ENCODE measurements at places on chromosomes 3 and 15.

GRCh38 chr15:101152914-101153313 is 98.9 kb downstream of the CHSY1 start:
- no peak for DNase-seq

- no peak for DNase-seq
These were observed 188.8 kb downstream of the TAFA4 start for GRCh38 chr3:68743521-68743920.

DNA sequence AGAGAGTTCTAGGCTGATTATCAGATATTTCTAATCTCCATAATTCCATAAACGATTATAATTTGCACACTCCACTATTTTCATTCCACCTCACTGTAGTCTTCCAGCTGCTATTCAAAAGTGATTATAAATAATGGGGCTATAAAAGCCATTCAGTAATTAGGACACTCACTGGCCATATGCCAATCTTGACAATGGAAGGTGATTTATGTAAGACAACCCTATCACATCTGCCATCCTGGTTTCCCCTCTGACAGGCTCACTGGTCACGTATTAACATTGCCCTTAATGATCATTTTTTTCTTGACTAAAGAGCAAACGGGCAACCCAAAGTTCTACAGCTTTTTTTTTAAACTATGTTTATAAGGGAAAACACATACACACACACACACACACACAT is 402.4 kb downstream of the MAGI1 start:
- no peak for DNase-seq

DNA sequence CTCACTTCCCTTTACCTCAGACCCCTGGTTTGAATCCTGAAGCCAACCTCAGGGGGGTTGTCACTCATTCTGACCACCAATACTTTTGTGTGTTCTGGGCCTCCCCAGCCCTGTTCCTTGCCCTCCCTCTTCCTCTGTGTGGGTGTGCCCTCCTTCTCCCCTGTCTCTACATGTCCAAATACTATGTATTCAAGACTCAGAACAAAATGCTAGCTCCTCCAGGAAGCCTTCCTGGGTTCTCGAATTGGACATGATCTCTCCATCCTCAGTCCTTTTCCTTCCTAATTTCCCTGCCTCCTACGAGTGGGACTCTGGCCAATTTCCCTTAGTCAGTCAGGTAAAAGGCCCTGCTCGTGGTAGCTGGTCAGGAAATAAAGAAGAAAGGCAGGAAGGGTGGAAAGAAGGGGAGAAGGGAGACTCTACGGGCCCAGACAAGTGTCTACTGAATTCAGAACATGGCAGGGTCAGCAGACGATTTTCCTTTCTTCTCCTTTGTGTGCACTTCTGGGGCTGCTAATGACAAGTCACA is 79.7 kb downstream of the BDH1 start:
- DNase-seq: no peak

- no peak for DNase-seq
These were observed 33.9 kb downstream of the GAP43 start for GRCh38 chr3:115657168-115657567.

DNA sequence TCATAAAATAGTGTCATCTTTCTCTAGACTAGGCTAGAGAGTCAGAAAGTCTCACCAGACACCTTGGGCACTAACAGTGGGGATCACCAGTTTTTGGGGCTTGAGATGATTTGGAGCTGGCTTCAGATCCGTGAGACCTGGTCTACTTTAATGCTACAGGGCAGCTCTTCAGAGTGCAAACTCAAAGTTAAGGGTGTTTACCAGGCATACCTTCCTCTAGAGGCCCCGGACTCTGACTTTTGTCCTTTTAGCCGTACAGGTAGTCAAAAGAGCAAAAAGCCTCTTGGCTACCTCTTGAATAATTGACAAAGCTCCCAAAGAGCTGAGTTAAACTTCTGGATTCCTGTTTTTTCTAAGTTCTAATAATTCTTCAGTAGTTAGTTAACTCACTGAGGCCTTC is 41.4 kb upstream of the CCR4 start:
- no peak for DNase-seq

- peak; percentile 35 for DNase-seq
These were observed 2.1 kb downstream of the TLE3 start for GRCh38 chr15:70095408-70096214.

GRCh38 chr15:79171320-79172031 is 80.9 kb upstream of the RASGRF1 start:
- no peak for DNase-seq

DNA sequence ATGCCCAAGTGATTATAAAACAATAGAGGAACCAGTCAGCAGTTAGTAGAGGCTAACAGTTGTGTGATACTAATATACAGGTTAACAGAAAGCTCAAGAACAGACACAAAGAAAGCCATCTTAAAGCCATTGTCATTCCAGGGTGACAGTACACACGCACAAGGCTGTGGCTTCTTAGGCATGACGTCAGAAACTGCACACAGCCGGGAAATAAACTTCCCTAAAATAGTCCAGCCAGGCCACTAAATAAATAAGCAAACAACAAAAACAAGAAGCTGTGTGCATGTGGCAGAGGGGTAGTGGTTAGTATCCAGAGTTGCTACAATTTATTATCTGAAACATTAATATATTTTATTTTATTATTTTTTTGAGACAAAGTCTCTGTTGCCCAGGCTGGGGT is 49.8 kb downstream of the PPCDC start:
- DNase-seq: no peak

DNA sequence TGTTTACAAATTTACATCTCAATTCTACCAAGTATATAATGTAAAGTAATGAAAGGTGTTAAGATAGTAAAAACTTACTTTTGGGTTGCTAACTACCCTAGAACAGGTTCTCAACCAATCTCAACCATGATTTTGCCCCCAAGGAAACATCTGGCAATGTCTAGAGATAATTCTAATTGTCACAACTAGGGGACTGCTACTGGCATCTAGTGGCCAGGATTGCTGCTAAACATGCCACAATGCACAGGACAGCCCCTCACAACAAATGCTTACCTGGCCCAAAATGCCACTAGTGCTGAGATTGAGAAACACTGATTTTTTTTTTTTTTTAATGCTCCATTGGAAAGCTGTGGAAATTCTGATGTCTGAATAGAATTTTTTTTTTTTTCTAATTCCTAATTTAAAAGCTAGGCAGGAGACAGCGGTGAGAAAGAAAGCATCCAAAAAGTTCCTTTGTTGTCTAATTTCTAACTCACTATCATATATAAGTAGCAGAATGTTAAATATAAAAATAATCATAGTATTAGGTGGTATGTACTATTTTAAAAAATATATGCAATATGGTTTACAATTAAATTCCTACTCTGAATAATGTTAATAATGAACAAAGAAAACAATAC is 81.5 kb downstream of the TJP1 start:
- no peak for DNase-seq

- DNase-seq: no peak
These were observed 158.1 kb downstream of the PTPRG start for GRCh38 chr3:61719278-61719977.

GRCh38 chr15:25245801-25246622 is 192.8 kb downstream of the UBE3A start:
- no peak for DNase-seq

GRCh38 chr3:13120928-13121552 is 47.8 kb upstream of the IQSEC1 start:
- DNase-seq: no peak

GRCh38 chr3:99967796-99968195 is 146.5 kb downstream of the FILIP1L start:
- DNase-seq: no peak

GRCh38 chr3:139430493-139430892 is 41.0 kb upstream of the COPB2 start:
- DNase-seq: no peak

- no peak for DNase-seq
These were observed at the start of gene SST for GRCh38 chr3:187669675-187670504. SST (minus strand) TSS chr3:187670394; CDS start chr3:187670291, 103 bp downstream.

DNA sequence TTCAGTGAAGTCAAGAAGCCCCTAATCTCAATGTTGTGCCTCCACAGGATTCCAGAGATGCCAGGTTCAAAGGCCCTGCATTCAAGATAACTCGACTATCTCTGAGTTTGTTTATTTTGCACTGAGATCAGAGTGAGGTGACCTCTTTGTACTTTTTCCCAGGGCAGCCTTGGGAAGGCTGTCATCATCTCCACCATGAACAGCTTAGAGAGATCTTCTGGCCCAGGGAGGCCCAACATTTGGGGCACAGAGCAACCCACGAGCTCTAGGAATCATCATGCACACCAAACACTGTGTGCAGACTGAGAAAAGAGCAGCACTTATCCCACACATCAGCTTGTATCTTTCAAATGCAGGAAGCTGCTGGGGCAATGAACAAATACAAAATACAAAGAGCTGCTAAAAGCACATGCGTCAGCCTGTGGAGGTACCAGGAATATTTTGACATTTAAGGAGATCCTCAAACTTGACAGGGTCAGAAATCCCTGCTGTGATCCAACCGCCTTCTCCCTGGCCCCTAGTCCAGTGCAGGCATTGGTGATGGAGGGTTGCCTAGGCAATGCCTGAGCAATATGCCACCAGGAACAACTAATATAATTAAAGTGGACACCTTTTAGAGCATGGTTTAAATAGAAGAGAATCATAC is 33.6 kb downstream of the TRIM42 start:
- no peak for DNase-seq

DNA sequence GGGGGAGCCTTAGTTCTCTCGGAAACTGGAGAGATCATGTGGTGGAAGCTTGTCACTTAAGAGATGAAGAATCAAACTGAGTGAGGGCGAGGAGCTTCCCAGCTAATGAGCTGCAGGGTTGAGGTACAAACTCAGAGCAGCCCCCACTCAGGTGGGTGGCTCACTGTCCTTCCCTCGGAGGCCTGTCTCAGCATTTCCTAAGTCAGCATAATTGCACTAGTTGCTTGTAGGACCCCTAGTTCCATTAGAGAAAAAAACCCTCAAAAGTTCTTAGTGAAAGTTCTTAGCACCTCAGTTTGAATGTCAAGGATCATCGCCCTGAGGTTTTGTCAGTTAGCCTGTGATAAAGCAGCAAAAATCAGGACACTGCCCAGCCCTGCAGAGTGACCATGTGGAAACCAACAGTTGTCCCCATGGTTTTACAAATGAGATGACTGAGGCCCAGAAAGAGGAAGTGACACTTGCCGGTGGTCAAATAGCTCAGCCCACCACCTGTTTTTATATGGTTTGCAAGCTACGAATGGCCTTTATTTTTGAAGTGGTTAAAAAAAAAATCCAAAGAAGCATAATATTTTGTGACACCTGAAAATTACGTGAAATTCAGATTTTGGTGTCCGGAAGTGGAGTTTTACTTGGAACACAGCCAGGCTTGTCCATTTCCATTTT is 11.9 kb downstream of the SMAD6 start:
- DNase-seq: no peak

DNA sequence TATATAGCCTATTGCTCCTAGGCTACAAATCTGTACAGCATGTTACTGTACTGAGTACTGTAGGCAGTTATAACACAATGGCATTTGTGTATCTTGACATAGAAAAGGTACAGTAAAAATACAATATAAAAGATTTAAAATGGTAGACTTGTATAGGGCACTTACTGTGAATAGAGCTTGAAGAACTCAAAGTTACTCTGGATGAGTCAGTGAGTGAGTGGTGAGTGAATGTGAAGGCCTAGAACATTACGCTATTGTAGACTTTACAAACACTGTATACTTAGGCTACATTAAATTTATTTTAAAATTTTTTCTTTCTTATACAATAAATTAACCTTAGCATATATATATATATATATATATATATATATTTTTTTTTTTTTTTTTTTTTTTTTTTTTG is 140.0 kb upstream of the UBE2E1 start:
- no peak for DNase-seq

DNA sequence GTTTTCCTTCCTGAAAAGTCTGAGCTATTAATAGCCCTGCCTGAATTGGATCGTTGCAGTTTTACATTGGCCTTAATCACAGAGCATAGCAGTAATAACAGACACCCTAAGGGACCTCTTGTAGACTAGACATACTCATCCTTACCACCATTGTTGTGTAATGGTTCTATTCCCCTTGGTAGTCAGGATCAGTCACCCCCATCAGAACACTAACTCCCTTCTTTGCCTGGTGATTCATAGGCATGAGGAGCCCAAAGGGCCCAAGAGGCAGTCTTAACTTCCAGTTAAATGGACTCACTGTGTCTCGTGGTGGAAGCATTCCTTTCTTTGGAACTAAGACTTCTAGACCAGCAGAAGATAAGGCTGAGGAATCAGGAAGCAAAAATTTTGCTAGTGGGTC is 20.2 kb downstream of the CGGBP1 start:
- DNase-seq: no peak

- DNase-seq: no peak
These were observed at the start of gene FILIP1L for GRCh38 chr3:100114413-100115030. FILIP1L (minus strand) TSS chr3:100114501.

GRCh38 chr3:172163320-172163719 is 123.9 kb downstream of the FNDC3B start:
- no peak for DNase-seq

- DNase-seq: no peak
These were observed 359.3 kb downstream of the IGSF11 start for GRCh38 chr3:118675305-118675704.

DNA sequence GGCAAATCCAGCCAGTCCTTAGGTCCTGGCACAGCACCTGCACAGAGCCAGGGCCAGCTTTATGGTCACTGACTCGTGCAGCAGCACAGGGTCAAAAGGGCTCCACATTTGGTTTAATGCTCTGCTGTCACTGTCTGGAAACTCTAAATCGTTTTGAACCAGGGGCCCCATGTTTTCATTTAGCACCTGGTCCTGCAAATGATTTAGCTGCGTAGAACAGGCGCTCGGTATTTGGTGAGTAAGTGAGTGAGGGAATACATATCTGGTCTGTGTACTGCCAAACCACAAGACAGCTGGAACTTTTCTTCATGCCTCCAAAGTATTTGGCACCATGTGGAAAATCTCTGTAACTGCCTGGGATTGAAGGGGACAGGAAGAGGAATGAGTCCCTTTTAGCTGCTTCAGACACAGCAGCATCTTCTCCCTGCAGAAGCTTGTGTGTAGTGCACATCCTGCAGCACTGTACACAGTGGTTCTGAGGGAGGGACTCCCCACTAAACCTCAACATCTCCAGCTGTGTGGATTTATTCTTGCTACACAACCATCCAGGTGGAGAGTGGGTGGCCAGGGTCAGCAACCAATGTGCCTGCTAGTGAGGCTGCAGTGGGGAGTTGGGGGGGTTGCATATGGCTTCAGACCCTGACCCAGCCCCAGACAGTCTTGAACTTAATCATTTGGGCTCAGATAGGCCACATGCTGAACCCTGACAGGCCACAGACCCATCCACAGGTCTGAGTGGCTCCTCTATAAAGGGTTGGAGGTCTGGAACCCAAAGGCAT is 1.1 kb downstream of the SH2D7 start:
- DNase-seq: no peak

- DNase-seq: no peak
These were observed 651 bp downstream of the MTMR14 start for GRCh38 chr3:9649791-9650521.

- DNase-seq: no peak
These were observed 65.7 kb downstream of the RPL39L start for GRCh38 chr3:187073581-187074098.

Measured in activated CD4-positive, CD25-positive, alpha-beta regulatory T cell (primary cell).